Urinary bladder (tissue), 4 donors: ENCODE measurements at places on chromosomes 6 and 20.

DNA sequence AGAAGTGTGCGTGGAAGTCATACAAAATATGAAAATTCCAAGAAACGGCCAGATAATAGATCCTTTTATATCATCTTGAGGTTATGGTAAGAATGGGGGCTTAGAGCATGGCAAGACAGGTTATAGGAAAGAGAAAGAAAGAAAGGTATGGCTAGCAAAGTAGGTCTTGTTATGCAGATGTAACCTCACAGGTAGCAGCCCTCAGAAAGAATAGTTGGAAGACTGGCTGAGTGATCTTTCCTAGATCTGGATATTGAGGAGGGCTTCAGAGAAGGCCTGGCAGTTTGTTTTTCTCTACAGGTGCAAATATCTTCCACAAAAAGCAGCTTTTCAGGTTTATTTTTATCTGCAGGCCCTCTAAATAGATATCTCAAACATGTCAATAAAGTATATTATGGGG, 679.5 kb downstream of the KHDRBS2 start:
- DNase-seq, result no peak

- no peak for DNase-seq
Observed at GRCh38 chr20:47389867-47390347, 33.4 kb upstream of the ZMYND8 start.

DNA sequence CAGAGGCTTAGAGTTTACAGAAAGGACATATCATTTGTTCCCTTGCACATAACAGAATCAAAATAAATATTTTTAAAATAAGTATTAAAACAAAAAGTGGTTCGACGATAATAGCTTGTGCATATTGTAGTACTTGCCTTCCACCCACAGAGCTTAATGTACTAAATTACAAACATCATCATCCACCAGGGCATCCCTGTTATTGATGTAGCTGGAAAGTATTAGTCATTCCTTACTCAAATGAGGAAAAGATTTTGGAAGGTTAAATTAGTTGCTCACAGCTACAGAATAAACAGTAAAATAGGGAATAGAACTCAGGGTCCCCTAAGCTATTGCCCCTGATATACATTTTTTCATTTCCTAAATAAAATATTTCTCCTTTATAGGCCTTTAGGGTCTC, 150.3 kb downstream of the PTPRK start:
- no peak for DNase-seq

DNA sequence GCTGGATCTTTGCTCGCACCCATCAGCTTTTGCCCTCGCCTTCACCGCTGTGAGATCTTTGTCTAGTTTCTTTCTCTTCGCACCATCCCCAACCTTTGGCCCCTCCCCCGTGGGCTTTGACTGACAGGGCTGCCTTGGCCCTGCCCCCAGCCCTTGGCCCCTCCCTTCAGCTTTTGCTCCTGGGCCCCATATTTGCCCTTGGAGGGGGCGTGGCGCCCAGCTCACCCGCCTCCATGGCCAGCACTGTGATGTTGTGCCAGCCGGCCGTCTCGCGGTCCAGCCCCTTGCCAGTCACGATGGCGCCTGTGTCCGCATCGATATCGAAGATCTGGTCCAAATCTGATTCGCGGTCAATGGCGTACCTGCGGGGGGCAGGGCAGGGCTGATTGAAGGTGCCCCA, 81.1 kb downstream of the CD40 start:
- no peak for DNase-seq

GRCh38 chr6:56923565-56923964, 31.3 kb upstream of the BEND6 start:
- no peak for DNase-seq

- no peak for DNase-seq
Observed at GRCh38 chr20:39248171-39248861, 286.2 kb downstream of the DHX35 start.

- peak; percentile 90 for DNase-seq
Observed at GRCh38 chr20:38109591-38110524, 55.2 kb downstream of the TGM2 start.

GRCh38 chr20:44106615-44107014, 80.4 kb downstream of the JPH2 start:
- DNase-seq, result no peak

- DNase-seq, result no peak
Observed at GRCh38 chr6:95741045-95741444, 163.7 kb downstream of the MANEA start.
